ENCODE measurements at places on chromosomes 2 and 18.
A peak's percentile ranks its signal among the peaks of the same experiment; 100 is the strongest.

DNA sequence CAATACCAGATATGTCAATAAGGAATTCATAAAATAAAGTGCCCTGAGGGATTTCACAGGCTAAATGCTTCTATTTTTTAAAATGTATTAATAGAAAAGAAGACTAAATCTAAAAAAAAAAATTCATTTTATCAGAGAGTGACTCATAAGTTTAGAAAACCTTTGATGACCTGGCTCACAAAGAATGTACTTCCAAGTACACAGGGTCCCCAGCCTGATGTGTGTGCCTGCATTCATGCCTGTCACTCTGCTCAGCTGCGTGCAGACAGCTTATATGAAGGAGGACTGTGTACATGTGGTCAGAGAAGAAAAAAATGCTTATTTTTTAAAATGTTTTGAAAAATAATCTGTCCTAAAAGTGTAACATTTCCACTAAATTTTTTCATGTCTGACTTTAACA is 3.0 kb upstream of the CPS1 start:
- DNase-seq, result no peak

- DNase-seq, result no peak
Observed at GRCh38 chr2:75170889-75171288, 28.4 kb downstream of the TACR1 start.

GRCh38 chr2:203623661-203624060 is 82.8 kb upstream of the CD28 start:
- DNase-seq, result peak; percentile 23

DNA sequence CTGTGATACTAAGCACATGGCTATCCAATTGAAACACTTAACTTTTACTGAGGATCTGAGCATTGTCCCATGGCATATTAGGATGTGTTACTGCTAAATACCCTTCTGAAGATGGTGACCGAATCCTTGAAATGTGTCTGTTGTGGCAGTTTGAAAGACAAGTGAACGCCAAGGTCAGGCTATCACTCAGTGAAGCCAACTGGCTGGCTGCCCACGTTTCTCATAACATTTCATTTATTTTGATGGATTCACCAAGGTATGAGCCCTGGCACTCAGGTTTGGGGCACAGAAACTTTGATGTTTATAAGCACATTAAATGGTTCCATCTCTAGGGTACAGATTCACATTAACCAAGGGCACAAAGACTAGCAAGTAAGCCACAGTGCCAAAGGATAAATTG is 850.3 kb downstream of the DPP10 start:
- no peak for DNase-seq

- DNase-seq, result no peak
Observed at GRCh38 chr2:178506101-178506500, 25.8 kb downstream of the PLEKHA3 start.

DNA sequence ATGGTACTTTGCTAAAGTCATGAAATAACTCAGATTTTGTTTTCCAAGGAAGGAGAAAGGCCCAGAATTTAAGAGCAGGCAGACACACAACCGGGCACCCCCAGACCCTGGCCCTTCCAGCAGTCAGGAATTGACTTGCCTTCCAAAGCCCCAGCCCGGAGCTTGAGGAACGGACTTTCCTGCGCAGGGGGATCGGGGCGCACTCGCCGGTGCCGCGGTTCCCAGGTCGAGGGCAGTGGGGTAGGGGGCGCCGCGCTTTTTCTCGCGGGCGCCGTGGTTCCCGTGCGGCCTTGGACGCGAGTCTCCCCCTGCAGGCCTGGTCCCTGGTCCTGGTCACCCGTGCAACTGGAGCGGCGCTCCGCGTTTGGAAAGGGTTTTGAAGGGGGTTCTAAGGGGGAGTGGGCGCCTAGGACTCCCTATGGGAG is 1.2 kb downstream of the ZNF236 start:
- no peak for DNase-seq

DNA sequence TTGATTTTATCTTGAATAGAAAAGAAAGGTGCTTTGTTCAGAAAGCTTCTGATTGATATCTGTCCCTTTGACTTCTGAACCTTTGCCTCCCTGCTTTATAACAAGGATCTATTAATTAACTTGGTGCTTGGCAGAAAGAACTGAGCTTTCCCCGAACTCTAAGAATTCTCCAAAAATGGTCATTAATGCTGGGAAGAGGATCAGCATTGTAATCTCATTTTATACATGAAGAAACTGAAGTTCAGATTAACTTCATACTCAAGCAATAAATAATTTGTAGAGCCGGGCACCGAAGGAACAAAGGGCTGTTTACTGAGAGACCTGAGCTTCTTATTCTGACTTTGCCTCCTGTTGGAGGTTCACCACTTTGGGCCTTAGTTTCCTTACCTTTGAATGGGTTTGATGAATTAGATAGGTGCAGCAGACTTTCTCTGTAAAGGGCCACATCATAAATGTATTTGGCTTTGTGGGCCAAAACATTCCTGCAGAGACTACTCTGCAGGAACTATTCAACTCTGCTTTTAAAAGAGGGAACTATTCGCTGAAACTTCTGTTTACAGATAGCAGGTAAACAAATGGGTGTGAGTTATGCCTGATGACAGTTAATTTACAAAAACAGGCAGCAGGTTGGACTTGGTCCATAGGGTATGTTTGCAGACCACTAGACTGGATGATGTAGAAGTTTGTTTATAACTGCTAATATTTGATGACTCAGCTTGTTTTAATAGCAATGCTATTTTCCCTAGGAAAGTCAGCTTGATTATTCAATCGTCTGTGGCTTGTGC is 272.9 kb downstream of the TGIF1 start:
- no peak for DNase-seq

DNA sequence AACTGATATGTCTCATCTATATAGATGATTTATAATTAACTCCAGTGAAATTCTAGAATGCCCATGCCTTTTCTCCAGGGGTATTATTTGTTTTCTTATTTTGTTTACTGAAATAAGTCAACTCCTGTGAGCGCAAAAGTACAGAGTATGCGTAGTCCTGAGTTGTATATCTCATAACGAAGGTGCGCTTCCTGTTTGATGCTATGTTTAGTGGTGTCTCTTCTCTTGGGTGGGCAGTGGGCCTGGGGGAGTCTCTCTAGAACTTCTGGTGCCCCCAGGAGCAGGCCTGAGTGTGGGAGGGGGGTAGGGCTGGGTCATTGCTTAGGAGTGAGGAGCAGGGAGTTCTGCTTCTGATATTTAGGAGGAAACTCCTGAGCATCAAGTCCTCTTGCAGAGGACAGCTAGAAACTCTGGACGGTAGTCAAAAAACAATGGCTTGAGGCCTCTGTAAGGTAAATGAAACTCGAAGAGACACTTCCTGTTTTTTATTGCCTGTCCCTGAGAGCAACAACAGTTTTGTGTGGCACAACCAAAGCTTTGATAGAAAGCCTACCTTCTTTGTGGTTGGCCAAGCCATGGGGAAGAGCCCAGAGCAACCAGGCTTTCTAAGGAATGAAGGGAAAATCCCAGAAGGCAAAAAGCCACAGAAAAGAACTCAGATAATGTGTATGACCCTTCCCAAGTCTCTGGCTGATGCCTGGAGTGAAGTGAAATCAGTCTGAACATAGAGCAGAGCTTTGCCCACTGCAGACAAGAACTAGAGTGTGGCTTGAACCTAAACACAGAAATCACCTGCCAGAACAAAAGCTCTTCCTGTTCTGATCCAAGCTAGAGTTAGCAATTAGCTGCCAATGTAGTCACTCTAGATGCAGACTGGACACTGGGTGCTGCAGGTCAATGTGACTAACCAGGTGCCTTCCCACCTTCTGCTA is 8.5 kb upstream of the SP140L start:
- DNase-seq, result no peak

- DNase-seq, result no peak
Observed at GRCh38 chr18:36372903-36373311, 75.4 kb downstream of the FHOD3 start.

- DNase-seq, result no peak
Observed at GRCh38 chr18:26706911-26707351, 158.6 kb downstream of the AQP4 start.

- no peak for DNase-seq
Observed at GRCh38 chr2:11871421-11871820, 125.0 kb downstream of the LPIN1 start.

DNA sequence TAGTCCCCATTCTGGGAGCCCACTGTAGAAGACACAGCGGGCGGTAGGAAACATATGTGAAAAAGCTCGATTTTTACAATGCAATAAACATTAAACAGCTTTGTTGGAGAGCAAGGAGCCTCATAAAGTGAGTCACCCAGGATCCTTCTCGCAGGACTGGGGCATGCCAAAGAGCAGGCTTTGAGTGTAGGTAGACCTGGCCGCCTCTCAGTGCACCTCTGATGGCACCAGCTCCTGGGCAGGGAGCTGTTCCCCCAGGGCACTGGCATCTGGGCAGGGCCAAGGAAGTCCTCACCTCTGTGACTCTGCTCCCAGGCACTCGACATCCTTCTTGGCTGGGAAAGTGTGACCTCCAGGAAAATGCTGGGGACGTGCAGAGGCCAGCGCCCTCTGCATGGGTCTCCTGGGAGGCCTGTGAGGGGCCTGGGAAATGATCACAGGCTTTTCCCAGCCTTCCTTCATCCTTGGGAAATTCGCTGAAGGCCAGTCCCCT is 94.2 kb downstream of the POLR1A start:
- DNase-seq, result no peak

DNA sequence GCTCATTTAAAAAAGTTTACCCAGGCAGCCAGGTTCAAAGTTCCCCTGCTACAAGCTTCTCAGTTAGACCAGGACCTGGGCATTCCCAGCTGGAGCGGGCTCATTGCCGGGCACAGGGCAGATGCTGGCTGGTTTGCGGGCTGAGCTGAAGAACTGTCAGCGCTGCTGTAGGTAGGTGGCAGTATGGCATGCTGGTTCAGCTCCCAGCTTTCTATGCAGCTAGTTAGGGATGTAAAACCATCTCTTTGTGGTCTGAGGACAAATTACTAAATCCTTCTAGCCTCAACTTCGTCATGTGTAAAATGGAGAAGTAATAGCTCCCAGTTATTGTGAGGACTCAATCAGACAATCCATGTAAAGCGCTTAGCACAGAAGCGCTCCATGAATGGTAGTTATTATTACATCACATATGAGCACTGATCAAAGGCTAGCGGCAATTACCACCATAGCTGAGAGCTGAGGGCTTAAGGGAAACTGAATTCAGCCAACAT is 2.4 kb upstream of the LDLRAD4 start:
- DNase-seq, result peak; percentile 96

DNA sequence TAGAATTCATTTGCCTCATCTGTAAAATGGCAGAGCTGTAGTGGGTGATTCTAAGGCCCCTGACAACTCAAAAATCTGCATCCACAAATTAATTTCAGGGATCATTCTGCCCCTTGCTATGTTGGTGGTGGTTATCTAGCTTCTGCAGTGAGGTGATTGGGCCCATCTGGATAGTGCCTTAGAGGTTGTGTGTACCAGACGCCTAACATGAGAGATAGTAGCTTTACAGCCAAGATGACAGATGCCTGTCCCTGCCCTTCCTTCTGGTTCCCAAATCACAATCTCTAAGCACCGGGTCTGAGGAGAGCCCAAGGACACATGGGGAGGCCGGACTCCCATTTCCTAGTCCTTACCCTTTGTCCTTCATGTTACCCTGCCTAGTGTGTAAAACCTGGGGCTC is 51.1 kb upstream of the TNP1 start:
- no peak for DNase-seq

DNA sequence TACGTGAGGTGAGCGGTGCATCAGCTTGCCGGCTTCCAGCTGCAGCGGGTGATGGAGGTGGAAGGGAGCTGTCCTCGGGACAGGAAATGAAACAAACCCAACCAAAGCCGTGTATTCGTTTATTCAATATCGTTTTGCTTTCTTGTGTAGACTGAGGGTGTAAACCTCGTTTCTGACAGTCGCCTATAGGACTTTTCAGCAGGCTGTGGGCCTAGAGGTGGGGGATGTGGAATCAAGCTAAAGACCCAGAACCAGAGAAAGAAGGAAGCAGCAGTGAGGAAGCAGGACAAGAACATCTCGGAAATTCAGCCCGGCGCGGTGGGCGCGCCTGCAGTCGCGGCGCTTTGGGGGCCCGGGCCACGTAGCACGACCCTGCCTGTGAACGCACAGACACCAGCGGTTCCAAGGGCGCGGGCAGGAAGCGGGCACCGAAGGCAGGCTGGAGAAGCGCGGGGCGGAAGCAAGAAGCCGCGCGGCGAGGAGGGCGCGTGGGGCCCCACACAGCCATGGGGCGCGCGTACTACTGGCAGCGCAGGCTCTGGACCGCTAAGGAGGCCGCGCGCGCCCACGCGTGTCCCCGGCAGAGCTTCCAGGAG is 755 bp upstream of the ATP9B start:
- no peak for DNase-seq

DNA sequence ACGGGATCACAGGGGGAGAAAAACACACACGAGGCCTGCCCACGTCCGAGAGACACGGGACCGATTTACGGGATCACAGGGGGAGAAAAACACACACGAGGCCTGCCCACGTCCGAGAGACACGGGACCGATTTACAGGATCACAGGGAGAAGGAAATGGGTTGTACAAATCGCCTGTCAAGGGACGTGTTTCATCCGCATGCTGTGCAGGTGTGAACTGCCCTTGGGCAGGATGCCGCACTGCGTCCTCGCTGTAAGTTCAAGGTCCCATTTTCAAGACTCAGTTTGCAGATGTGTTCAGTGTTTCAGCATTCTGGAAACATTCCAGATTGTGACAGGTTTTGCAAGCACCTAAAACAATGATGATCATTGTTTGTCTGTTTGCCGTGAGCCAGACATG is 2.3 kb upstream of the KCNG2 start:
- no peak for DNase-seq

- no peak for DNase-seq
Observed at GRCh38 chr2:216589791-216590190, 43.4 kb upstream of the IGFBP2 start.

DNA sequence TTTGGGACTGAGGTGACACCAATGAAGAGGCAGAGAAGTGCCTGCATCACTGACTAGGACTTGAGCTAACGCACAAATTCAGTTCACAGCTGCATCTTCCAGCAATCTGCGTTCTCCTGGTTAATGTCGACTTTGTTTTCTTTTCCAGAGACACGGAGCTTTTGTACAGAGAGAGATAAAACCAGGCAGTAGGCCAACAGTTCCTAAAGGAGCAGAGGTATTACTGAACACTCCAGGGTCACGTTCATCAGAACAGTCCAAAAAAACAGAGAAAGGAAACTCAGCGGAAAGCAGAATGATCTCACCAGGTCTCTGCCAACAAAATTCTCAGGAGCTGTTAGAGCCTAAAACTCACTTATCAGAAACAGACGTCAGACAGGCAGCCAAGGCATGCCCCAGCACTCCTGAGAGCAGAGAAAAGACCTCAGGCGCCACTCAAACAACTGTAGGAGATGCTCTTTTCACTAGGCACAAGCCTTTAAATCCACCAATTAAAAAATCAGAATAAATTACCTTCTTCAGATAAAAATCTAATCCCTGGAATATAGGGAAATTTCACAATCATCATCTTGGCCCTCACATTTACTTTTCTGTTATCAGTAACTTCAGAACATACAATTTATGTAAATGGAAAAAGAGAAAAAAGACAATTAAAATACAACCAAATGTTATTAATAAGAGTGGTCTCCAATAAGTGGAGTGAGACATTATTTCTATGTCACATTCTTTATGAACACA is 95.9 kb upstream of the SPTBN1 start:
- DNase-seq, result peak; percentile 53

- no peak for DNase-seq
Observed at GRCh38 chr2:8558096-8558495, 123.8 kb upstream of the ID2 start.

- no peak for DNase-seq
Observed at GRCh38 chr2:30037016-30037415, 109.8 kb upstream of the YPEL5 start.
